Activated B cell treated with CpG ODN at 0.5 μM for 24 hours (primary cell): ENCODE measurements at places on chromosomes 11 and 22.

DNA sequence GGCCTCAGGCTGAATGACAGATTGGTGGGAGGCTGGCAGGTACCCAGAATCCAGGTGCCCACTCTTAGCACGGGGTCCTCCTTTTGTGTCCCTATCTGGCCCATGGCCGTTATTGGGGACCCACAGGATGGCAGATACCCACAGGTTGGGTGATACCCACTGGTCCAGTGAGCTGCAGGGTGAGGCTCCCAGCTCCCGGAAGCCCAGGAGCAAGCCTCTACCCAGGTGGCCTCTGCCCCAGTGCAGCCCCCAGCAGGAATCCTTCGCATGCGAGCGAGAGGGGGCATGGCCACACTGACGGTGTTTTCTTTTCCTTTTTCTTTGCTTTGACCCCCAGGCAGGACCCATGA, 116.1 kb downstream of the PHF21B start:
- no peak for DNase-seq

- no peak for DNase-seq
Measured at GRCh38 chr22:20859615-20860014, 808 bp downstream of the SNAP29 start.

DNA sequence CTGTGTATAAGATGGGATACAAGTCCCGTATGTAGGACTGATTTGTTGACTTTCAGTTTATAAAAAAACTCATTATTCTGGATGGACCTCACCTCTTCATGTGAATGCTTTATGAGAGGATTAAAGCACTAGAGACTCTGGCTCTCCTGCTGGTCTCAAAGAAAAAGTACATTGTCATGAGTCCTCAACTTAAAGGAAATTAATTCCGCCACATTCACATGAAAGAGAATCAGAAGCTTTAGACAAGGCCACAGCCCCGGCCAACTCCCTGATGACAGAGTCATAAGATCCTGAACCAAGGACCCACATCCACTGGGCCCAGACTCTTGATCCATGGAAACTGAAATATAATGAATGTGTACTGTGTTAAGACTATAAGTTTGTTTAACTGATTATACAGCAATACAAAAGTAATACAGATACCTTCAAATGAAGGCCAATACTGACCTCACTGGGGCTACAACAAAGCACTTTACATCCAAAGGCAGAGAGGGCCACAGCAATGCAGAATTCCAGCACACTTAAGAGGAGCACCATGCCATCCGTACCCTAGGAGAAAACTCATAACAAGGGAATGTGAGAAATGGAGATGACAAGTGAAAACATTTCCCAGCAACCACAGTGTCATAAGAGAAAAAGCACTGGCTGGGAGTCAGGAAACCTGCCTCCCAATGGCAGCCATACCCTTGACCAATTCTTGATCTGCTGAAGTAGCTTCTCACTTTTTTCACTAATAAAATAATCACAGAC, 25.4 kb upstream of the MS4A6A start:
- DNase-seq: no peak

GRCh38 chr22:36340621-36341020, 47.1 kb downstream of the MYH9 start:
- DNase-seq: no peak

- DNase-seq: no peak
Measured at GRCh38 chr11:85096939-85097338, 530.2 kb downstream of the DLG2 start.

GRCh38 chr11:67056267-67057204, at the start of gene RHOD:
Gene RHOD (plus strand): TSS chr11:67056847. CDS start chr11:67056903, 56 bp downstream.
- peak; percentile 47 for DNase-seq

GRCh38 chr11:120914021-120914420, 109.9 kb upstream of the TBCEL start:
- DNase-seq: no peak

GRCh38 chr22:42977569-42977968, 37.4 kb downstream of the PACSIN2 start:
- DNase-seq: no peak
